ENCODE measurements at places on chromosomes 16 and 17.

- no peak for DNase-seq
Observed at GRCh38 chr16:85238233-85238647, 126.0 kb upstream of the CIBAR2 start.

DNA sequence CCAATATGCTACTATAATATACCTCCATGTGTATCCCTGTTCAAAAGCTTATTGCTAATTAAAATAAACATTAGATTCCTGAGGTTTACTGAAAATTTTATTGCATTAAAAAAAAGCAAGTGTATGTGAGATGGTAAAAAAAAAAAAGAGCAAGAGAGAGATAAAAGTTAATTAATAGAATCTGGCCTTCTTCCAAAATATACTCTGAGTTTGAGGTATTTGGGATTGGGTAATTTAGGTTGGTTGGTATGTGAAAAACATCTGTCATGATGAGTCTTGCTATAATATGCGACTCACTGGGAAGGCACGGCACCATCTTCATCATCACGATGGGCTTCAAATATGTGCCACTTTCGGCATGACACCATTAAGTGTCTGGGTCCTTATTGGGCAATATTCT is 711.1 kb upstream of the SOX9 start:
- DNase-seq, result no peak

DNA sequence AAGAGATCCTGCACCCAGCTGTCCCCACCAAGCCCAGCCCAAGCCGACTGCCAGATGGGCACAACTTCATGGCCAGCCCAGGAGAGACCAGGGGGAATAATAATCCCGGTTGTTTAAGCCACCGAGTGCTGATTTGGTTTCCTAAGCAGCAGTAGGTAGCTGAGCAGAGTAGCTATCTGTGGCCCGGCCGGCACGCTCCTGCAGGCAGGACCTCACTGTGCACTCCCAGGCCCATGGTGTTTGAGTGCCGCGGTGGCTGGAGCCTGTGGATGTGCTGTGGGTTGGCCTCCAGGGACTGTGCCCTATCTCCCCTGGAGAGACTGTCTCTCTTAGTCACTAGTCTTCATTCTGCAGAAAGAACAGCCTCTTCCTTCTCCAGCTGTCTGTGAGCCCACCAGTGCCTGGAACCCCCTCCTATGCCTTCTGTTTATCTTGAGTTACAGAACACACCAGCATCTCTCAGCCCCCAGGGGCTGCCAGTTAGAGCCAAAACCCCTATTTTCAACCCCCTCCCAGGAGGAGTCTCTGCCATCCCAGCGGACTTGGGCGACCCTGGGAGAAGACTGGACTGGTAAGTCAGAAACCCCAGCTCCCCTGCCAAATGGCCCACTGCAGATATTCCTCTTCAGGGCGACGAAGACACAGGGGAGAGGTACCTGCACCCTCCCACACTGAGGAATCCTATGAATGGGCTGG is 152.0 kb downstream of the SDK2 start:
- peak; percentile 95 for DNase-seq

DNA sequence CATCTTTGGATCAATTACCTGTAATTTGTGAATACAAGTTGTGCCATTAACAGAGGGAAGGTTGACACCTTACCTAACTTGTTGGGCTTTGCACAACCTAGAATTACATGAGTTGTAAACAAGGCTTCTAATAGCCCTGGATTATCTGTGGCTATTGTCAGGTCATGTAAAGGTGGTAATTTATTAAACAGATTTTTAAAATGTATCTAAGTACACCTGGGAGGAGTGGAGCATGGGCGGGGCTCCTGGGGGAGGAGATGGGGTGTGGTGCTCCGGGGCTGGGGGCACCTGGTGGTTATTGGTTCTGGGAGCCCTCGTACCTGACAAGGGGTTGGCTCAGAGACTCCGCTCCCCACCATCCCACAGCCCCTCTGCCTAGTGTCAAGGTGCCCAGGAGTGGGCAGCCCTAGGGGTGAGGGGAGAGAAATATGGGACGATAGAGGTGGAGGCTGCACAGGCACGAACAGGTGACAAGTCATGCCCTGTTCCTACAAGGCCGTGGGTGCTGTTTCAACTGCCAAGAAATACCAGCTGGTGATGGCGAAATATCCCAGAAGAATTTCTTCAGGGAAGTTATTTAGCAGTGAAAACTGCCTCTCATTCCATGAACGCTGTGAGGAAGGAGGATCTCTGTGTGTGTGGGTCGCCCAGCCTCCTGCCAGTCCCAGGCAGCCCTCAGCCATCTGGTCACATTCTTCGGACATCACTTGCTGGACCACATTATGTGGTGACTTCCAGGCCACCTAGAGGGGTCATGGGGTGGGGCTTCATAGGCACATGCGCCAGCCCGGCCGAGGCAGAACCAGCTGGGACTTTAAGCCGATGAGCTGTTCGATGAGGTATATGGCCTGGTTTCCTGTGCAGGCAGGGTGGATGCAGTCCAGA is 55.5 kb upstream of the IRX3 start:
- no peak for DNase-seq

- DNase-seq, result no peak
Observed at GRCh38 chr16:86467490-86467889, 42.8 kb upstream of the FOXF1 start.

DNA sequence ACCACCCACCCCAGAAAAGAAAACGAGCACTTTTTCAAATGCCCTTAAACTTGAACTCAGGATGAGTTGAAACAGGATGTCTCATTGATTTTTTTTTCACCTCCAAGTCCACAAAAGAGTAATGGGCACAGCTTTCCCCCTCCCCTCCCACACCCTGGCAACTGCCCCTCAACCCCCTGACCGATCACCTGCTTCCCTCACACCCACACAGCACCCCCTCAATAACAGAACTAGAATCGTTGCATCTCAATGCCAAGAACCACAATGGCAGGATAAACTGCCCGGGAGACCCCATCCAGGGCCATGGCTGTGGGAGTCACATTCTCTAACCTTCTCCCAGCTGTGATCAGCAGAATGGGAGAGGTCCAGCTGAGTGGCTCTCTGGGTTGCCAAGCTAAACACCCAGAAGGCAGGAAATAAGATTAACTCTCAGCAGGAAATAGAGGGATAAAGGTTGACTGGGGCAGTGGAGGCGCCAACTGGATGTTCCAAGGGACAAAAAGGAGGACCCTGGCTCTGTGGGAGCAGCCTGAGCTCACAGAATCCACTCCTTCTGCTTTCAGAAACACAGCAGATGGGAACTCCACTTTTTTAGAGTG is 128.0 kb upstream of the SDK2 start:
- no peak for DNase-seq
